ENCODE measurements at places on chromosomes 7 and 10. TPM values are rescaled to one million over a fixed set of nuclear protein-coding genes. Genes with fewer than 3 reads are reported as not detected.

LRRD1 gene
- total RNA-seq = 0.16 TPM

SGMS1 gene
- total RNA-seq = 114 TPM

CUBN gene
- total RNA-seq = 5.0 TPM

SLC26A3 gene
- not detected for total RNA-seq

FXYD4 gene
- total RNA-seq = not detected

SLC39A12 gene
- under 0.01 TPM for total RNA-seq

SH2B2 gene
- total RNA-seq = 4.0 TPM

ACTR3C gene
- 30.2 TPM for total RNA-seq

IFIT1B gene
- total RNA-seq = not detected

HOXA3 gene
- 4.6 TPM for total RNA-seq

MBL2 gene
- total RNA-seq = not detected

CRHR2 gene
- total RNA-seq = under 0.01 TPM

PAPOLB gene
- 0.33 TPM for total RNA-seq

AGR3 gene
- 32.1 TPM for total RNA-seq

FFAR4 gene
- 2.9 TPM for total RNA-seq

All from breast epithelium (tissue), 4 donors.